ENCODE measurements at places on chromosomes 7 and 10.

GRCh38 chr7:125561006-125561405 lies 631.4 kb upstream of the POT1 start:
- no peak for DNase-seq

- DNase-seq = no peak
Measured at GRCh38 chr10:43393606-43394360, 15.2 kb downstream of the HNRNPF start.

DNA sequence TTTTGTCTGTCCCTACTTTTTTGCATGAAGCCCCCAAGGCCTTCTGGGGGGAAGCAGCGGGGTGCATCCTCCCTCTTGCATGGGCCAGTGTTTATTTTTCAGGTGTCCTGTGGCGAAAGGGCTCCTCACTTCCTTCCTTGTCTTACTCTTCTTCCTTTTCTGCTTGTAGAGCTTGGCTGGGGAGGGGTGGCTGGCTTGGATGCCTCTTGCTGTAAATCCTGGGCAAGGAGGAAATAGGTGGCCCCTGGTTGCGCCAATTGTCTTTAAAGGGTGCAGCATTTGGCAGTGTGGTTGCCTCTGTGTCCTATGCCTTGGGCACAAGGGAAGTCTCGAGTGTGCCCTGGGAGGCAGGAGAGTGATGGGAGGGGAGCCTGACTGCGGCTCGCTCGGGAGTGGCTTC lies 95.0 kb downstream of the SH2D4B start:
- no peak for DNase-seq

DNA sequence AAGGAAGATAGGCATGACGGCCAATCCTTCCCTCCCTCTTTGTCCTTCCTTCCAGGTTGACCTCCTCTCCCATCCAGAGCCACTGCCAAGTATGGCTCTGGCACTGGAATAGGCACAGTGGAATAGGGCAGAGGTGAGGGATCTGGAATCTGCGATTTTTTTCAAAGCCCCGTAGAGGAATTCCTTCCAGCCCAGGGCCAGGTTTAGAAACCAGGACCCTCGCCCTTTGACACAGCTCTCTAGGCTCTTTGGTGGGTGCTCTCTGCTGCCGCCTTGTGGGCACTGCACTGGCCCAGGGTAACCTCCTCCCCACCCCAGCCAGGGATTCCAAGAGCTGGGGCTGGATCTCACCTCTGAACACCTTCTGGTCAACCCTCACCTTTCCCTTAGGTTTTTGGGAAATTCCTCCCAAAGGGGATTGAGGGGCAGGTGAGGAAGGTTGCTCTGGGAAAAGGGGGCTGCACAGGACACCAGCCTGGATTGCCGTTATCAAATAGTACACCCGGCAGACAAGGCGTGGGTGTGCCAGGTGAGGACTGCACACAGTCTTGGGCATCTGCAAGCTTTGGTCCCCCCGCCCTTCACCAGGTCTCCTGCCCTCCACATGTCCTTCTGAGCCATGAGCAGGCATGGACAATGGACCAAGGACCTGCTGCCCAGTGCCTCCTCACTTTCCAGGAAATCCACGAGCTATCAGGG lies 22.8 kb downstream of the C10orf105 start:
- DNase-seq = no peak

DNA sequence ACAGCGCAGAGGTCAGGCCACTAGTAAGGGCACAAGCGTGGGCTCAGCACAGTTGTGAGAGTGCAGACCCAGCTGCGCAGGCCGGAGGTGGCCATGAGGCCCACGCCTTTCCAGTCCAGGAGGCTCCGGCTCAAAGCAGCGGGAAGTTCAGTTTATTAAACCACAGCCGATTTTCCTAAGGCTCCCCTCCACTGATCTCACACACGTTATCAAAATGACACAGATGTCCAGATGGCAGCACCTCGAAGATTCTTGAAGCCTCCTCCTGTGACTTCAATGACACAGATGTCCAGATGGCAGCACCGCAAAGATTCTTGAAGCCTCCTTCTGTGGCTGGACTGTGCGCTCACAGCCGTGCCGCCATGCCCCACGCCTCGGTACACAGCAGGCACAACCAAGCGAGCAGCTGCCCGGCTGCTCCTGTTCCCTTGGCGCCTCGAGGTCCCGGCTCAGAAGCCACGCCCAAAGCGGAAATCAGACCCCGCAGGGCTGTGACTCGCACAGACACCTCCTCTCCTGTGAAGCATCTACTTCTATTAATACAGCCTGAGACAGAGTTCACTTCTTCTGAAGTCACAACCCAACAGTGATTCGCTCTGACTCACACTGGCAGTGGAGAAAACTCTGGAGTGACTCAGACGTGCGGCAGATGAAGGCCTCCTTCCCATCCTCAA lies 122.7 kb downstream of the MAD1L1 start:
- peak; percentile 93 for DNase-seq

DNA sequence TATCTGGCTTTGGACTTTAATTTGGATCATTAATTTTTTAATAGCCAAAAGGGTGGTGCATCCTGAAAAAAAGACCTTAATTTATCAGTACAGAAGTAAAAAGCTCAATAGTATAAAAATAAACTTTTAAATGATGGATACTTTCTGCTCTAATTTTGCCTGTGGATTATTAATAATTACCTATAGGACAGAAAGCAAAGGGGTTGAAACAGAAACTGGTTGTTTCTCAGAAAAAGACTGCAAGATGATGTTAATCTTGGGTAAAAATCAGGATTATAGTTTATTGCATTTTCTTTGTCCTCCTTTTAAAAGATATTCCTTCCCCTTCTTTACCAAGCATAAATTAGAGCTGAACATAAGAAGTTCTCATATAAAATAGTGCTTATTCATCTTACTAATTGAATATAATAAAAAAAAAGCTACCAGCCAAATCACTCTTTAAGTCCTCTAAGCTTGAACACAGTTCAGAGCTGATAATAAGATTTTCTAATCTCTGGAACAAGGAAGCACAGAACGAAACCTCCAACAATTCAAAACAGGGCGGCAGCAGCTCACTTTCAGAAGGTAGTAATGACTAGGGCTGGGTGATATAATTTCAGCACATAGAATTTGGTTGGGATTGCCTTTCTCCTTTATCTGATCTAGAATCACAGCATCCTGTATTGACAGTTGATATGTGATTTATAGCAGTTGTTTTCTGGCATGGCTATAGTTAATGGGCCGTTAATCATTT lies 8.1 kb upstream of the GPR85 start:
- DNase-seq = no peak

GRCh38 chr7:129646369-129647021 lies 35.0 kb downstream of the NRF1 start:
- no peak for DNase-seq

DNA sequence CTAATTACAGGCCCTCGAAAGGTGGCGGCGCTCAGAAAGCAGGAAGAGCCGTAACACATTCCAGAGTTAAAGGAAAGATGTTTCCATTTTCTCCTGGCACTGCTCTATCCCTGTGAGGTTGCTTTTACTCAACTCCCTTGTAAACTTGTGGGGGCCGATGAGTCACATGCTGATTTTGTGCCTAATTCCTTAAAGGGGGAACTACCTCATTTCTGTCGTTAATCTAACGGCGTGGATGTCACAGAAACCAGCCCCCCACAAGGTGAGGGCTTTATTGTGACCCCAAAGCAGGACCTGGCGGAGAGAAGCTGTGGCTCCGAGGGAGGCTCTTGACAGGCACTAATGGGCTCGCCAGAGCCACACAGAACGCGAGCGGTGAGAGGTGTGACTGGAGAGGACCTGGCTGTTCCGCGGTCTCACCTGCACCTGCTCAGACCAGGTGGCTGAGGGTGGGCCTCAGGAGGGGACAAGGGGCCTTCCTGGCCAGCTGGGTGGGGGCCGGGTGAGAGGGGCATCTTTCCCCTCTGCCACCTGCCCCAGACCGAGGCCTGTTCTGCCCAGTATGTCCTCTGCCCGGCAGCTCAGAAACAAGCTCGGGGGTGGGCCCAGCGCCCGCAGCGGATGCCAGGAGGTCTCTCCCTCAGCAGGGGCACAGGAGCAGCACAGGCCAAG lies 50.9 kb downstream of the CALML3 start:
- peak; percentile 82 for DNase-seq

DNA sequence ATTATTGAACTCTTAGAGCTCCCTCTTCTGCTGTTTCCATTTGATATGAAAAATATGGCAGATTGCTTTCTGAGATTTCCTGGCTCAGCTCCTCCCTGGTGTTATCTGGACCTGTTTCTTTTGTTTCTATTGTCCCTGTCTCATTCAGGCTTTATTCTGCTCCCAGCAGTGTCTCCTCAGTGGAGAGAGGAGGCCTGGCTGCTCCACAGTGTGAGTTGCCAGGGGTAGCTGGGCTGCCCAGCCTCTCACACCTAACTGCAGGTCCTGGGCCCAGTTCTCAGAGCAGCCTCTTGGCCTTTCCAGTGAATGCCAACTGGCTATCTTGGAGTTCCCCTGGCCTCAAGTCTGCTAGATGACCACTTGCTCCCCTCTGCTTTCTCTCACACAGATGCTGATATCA lies 127.0 kb downstream of the VPS41 start:
- no peak for DNase-seq

DNA sequence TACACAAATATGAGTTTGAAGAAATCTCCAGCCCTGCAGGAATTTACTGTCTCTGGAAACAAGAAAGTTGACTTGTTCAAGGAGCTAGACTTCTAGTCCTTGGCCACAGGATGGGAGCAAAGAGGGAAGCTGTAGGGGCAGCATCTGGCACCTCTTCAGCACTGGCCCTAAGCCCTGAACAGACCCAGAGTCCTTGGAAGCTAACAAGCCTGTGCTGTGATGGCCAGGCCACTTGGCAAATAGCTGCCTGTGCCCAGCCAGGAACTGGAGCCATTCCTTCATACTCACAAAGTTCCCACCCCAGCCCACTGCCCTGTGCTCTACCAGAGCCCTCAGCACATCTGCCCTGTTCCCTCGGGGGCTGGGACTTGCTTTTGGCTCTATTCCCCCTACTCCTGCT lies 9.4 kb upstream of the COL13A1 start:
- DNase-seq = no peak

GRCh38 chr10:110824152-110824441 lies 47.6 kb upstream of the PDCD4 start:
- no peak for DNase-seq

- no peak for DNase-seq
Measured at GRCh38 chr7:27846388-27846787, 106.4 kb downstream of the TAX1BP1 start.

DNA sequence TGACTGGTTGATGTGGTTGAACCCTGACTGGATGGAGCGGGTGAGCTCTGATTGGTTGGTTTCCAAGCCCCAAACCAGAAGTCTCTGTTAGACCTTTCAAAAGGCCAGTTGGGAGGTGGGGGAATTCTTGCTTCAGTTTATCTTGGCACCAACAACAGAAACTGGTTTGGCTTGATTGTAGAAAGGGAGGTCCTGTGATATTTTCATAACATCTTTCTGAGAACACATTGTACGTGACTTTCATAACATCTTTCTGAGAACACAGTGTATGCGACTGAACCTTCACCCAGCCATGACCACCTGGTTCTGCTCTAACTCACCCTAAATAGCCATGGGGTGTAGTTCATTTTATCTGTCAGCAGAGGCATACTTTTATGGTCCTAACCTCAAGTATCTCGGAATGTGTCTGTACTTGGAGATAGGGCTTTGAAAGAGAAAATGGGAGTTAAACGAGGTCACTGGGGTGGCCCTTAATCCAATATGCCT lies 88.3 kb downstream of the GALNT17 start:
- DNase-seq = no peak

GRCh38 chr7:3000566-3000965 lies 43.1 kb downstream of the CARD11 start:
- DNase-seq = no peak

DNA sequence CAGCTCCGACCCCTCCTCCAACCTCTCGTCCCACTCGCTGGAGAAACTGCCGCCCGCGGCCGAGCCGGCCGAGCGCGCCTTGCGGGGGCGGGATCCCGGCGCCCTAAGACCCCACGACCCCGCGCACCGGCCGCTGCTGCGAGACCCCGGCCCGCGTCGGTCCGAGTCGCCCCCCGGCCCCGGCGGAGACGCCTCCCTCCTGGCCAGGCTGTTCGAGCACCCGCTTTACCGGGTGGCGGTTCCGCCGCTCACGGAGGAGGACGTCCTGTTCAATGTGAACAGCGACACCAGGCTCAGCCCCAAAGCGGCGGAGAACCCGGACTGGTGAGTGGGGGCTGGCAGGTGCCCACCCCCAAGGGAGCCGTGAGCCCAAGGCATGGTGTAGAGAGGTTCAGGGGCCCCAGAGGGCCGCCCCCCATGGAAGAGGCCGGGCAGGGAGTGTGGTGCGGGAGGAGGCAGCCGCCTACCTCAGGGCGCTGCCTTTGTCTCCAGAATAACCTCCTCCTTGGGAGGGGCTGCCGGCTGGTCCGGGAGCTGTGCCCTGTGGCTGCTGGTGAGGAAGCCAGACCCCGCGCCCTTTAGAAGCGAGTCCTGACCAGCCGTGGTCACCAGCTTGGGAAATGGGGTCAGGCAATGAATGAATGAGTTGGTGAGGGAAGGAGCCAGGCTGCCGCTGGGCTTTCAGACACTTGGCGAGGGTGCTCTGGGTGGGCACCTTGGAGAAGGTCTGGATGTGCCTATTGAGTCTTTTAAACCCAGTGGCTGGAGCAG lies 1.3 kb downstream of the FAM20C start:
- no peak for DNase-seq

- DNase-seq = no peak
Measured at GRCh38 chr10:86262688-86263181, 103.9 kb downstream of the GRID1 start.

DNA sequence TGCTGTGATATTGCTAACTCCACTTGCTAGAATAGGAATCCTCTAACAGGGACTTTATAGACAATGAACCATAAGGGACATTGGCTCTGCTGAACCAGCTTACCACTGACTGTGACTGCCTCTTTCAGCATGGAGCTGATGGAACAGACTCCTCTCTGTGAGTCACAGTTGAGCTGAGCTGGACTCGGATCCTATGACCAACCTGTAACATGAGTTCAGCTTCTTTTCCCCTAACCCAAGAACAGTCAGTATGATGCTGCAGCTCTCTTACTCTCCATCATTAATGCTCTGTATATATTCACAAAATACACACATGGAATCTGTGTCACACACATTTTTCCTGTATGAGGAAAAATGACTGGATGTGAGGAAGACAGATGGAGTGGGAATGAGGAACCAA lies 177.9 kb upstream of the BET1 start:
- peak; percentile 81 for DNase-seq

GRCh38 chr10:52499281-52499680 lies 185.2 kb downstream of the DKK1 start:
- DNase-seq = no peak
